GM23248 (cell line): ENCODE measurements at places on chromosomes 12 and 14.

DNA sequence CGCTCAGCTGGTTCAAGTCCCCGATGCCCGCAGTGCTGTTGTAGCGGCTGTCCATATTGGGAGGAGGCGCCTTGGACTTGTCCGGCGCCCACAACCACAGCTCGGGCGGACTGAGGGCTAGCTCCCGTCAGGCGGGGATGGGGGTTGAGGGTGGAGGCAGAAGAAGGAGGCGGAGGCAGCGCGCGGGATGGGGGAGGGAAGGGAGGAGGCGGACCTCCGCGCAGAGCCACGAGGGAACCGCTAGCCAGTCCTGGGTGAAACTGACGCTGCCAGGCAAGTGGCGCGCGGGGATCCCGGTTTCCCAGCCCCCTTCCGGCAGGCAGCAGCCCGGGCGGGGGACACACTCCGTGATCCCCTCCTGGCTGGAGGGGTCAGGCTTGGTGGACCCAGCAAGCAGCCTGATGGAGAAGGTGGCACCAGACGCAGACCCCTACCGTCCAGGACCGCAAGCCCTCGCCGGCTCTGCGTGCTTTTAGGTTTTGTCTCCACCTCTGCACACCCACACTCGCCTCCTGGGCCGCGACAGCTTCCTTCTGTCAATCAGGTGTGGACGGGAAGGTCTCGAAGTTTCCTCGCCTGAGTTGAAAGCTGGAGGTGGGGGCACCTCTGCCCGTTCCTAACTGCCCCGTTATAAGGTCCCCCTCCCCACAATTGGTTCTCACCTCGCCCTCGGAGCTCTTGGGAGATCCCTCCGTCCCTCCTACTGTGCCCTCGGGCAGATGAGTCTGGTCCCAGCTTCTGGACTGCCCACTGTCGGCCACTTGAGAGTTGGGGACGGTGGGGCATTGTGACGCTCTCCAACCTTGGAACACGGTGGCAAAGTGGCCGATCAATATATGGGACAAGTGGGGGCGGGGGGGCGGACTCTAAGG, at the start of gene CPNE8:
Gene CPNE8, minus strand, starts transcription at position 112 of the 872 bp plus-strand sequence. Its CDS starts 57 bp downstream, at position 55.
- DNase-seq = peak; percentile 72

- peak; percentile 56 for DNase-seq
Measured at GRCh38 chr12:65232476-65233077, 45.9 kb upstream of the MSRB3 start.

DNA sequence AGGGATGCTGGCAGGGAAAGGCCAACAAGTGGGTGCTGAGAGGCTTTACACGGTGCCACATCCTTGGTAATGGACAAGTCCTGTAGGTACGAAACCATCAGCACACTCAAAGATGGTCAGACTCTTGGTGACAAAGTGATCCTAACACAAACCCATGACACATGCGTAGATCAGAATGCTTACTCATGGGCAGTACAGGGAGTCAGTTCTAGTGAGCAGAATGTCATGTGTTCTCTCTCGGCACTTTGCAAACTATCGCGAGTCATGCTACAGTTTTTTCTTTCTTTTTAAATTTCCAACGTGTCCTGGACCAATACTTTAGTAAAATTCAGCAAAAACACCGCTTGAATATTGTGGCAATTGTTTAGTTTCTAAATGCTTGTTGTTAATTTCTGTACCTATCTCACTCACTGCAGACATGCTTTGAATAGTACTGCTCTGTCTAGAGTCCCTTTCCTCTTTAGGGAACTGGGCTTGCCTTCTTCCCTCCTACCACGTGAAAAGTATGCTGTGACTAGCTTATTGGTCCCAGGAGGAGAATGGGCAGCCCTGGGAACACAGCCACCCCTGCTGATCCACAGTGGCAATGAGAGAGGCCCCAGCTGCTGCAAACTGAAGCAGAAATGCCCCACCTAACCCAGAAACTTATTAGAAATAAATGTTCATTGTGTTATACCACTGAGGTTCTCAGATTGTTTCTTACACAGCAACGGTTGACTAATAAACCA, 62.4 kb downstream of the UBR7 start:
- DNase-seq = peak; percentile 87

- no peak for DNase-seq
Measured at GRCh38 chr12:52622349-52622748, 4.0 kb upstream of the KRT73 start.

DNA sequence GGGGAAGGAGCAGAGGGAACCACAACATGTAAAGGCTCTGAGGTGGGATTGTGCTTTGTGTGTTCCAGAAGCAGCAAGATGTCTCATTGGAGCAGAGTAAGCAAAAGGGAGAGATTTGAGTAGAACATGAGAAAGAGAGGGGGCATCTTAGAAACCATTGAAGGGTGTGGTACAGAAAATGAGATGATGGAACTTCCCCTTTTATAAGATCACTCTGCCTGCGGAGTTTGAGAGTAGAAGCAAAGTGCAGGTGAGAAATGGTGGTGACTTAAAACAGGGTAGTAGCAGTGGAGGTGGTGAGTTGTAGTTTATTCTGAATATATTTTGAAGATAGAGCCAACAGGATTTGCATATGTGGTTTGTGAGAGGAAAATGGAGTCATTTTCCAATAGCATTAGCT, 56.0 kb downstream of the FBXO34 start:
- DNase-seq = no peak

GRCh38 chr14:100982353-100982752, 78.8 kb upstream of the RTL1 start:
- peak; percentile 33 for DNase-seq

DNA sequence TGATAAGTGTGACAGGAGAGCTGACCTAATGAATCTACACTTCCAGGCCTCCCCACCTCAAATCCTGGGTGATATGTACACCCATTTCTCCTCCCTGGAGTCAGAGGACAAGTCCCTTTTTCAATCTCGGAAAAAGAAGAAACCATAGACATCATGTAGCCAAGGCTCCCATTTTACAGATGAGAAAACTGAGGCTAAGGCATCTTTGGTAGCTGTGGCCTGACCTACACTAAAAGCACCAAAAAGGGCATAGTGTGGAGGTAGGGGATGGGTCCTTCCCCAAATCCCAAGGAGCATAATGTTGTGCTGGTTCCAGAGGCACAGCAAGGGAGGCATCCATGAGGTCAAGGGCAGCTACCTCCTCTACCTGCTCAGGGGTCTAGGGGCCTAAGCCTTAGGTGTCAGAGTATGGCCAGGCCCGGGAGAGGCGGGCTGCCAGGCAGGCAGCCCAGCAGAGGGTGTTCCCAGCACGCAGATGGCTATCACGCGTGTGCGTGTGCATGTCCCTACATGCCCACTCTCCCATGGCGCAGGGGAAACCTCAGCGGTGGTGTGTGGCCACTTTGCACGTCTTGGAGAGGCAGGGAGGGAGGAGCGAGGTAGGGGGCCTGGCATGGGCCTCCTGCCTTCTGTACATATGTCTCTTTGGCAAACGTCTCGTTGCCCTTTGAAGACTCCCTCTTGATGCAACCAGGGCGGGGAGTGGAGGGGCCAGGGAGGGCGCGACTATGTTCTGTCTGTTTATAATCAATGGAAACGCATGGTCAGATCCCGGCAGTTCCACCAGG, 2.5 kb downstream of the PGF start:
- no peak for DNase-seq

GRCh38 chr12:93379326-93379980, 1.7 kb downstream of the NUDT4 start:
- peak; percentile 56 for DNase-seq

DNA sequence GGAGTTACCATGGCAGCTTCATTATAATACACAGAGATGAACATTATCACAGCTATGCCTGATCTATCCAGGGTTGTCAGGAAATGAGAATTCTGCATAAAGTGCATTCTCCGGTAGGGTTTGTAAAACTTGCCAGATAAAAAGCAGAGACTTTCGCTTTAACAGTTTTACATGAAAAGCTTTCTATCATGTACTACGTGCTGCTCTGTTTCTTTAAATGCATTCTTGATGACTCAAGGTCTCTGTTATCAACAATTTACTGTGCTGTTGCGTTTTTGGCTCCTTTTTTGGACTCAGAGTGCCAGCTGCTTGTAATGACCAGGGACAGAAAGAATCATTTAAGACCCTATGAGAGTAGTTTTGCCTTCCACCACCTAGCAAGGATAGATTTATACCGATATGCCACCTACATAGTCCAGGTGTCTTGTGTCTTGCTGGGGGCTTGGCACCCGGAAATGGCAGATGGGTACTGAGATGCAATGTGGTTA, 371.2 kb downstream of the BTG1 start:
- peak; percentile 53 for DNase-seq

- DNase-seq = no peak
Measured at GRCh38 chr12:5654019-5654418, 222.1 kb downstream of the NTF3 start.

DNA sequence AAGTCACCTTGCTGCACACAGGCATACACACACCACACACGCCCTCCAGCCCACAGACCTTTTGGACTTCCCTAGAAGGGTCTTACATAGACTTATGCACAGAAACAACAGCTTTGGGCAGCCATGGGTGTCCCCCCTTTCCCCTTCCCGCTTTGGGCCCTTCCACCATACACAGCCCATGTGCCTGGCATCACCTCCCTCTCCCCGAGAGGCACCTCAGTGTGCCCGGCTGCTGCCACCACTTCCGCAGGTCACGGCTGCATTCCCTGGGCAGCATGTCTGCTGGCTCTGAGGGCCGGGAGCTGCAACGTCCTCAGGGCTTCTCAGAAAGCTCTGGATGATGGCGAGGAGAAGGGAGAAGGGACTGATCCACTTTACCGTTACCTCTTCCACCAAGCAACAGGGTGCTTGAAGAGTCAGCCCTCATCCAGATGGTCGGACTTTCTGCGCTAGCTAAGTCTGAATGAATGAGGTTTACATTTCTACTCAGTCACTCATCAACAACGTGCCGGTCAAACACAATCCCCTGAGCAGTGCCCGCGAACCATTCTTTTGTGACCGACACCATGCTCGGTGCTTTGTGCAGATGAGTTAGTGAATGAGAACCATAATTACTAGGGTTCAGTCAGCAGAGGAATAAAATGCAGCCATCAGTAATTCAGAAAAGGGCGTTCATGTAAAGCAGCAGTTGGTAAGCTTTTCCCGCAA, 72.2 kb upstream of the BCL11B start:
- DNase-seq = no peak

GRCh38 chr12:79638490-79638889, 52.3 kb downstream of the PAWR start:
- no peak for DNase-seq

DNA sequence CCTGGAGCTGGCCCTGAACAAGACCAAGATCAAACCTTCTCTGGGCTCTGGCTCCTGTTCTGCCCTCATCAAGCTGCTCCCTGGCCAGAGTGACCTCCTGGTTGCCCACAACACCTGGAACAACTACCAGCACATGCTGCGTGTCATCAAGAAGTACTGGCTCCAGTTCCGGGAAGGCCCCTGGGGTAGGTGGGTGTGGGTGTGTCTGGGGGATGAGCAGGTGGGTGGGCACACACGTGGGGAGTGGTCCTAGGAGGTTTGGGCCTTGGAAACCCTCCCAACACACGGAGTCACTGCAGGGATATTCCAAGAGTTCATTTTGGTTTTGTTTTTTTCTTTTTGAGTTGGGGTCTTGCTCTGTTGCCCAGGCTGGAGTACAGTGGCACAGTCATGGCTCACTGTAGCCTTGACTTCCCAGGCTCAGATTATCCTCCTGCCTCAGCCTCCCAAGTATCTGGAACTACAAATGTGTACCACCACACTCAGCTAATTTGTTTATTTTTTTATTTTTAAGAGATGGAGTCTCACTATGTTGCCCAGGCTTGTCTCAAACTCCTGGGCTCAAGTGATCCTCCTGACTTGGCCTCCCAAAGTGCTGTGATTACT, 16.5 kb downstream of the PLBD2 start:
- no peak for DNase-seq

DNA sequence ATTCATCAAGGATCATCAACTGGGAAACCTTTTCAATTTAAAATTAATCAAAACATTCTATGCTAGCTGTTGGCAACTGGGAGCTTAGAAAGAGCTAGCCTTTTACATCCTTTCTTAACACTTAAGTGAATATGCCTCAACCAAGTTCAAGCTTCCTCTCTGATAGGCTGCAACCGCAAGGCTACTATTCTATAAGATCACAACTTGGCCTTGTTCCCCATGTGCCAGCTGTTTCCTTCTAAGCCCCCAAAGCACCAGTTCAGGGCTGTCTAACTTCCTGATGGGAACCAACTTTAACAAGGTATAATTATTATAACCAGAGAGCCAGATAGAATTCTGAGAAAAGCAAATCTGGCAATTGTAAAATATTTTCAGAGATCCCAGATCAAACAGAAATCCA, 37.0 kb downstream of the KCNC2 start:
- DNase-seq = no peak

DNA sequence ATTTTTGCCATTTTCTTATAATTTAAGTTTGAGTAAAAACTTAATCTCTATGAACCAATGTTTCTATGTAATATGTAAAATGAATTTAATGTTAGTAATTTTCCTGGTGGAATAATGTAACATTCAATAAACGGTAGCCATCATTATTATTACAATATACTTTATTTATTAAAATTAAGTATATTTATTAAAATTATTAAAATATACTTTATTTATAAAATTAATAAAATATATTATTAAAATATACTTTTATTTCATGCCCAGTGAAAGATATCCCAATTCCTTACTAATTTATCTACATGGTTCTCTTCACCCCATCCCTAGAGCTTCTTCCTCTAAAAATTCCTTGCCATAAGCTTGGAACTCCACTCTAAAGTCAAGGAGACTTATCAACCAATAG, 2.5 kb downstream of the CAPS2 start:
- DNase-seq = no peak

DNA sequence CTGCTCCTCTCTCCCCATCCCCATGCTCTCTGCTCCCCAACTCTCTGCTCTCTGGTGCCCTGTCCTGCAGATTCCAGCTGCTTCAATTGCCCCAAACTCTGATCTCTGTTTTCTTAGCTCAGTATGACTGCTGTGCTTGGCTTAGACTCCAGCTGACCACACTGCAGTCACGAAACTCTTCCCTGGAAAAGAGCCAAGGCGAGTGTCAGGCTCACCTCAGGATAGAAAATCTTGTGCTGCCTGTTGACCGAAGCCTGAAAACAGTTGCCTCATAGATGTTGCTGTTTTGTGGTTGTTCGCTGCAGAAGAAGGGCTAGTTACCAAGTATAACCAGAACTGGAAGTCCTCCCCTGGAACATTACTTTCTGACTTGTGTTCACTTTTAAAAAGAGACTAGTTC, 6.7 kb upstream of the STON2 start:
- peak; percentile 62 for DNase-seq

DNA sequence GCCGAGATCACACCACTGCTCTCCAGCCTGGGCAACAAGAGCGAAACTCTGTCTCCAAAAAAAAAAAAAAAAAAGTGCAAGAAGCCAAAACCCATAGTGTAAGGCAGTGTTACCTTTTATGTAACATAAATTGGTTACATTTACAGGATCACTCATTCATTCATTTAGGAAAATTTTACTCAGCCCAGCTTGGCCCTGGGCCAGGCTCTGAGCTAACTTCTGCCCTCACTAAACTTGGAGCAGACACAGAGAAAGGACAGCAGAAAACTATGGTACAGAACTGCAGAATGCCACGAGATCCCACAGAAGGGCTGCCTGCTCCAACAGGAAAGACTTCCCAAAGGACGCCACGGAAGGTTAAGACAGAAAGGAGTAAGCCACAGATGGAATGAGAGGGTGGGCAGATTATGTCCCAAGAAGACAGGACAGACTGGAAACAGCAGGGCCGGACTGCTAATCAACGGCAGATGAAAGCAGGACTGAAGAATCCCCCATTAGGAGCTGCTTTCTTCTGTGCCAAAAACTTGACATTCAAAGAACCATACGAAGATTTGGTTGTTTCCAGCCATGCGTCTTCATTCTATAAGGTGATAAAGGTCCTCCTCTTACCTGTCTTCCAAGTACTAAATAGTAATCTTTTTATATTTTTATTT, 18.9 kb downstream of the PPP1R13B start:
- DNase-seq = peak; percentile 66
